ENCODE measurements at places on chromosomes 2 and 18.

GRCh38 chr18:76134628-76135027 lies 360.4 kb downstream of the ZNF516 start:
- no peak for DNase-seq

- DNase-seq = no peak
These were observed 8.6 kb downstream of the ITGA4 start for GRCh38 chr2:181465676-181466375.

- DNase-seq = no peak
These were observed at the start of gene NXPH2 for GRCh38 chr2:138779781-138780445. Gene NXPH2, minus strand, starts transcription at chr2:138780390. Its CDS starts 149 bp downstream, at chr2:138780241.

GRCh38 chr18:12394428-12394827 lies 13.3 kb upstream of the PRELID3A start:
- DNase-seq = no peak

DNA sequence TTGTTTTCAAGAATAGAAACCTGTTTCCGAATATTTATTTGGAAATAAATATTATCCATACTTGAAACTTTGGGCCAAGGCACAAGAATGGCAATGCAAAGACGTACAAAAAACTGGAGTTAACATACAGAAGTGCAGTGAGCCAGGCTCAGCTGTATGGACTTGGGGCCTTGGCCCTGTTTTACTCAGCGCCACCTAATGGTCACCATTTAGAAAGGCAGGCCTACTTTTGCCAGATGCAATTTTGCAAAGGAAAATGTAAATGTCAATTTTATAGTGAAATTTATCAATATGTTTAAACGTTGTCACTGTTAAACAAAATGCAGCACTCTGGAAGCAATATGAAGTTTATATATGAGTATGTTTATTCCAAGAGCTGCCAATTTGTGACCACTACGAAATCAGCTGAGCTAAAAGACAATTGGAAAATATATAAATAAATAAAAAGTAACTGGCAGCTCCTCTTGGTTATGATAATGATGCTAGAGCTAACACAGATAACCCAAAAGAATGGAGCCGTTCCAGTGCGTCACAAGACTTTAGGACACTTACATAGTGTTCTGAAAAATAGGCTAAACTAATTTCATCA lies 155.0 kb downstream of the ARHGAP15 start:
- no peak for DNase-seq

DNA sequence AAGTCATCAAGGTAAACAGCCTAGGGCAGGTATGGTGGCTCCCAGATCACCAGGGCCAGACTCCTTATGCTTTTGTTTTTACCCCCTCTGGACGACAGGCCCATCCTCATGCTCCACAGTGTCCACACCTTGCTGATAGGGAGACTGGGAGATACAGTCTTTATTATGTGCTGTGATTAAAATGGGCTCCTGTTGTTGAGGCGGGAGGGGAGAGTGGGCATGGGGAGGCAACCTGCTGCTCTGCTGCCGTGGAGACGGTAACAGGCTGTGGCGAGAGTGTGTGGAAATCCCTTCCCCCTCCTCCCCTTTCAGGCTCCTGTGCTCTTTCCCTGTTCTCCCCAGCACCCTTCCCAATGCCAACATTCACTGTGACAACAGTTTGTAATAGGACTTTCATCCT lies 38.2 kb upstream of the PNO1 start:
- DNase-seq = no peak

- DNase-seq = no peak
These were observed 2.0 kb downstream of the CNNM4 start for GRCh38 chr2:96762529-96763311.

GRCh38 chr18:35588995-35589394 lies 7.5 kb downstream of the GALNT1 start:
- no peak for DNase-seq

All from effector memory CD4-positive, alpha-beta T cell (primary cell).